ENCODE measurements at places on chromosomes 5 and 9.

GRCh38 chr9:138017200-138017599 is 139.6 kb downstream of the CACNA1B start:
- no peak for DNase-seq

DNA sequence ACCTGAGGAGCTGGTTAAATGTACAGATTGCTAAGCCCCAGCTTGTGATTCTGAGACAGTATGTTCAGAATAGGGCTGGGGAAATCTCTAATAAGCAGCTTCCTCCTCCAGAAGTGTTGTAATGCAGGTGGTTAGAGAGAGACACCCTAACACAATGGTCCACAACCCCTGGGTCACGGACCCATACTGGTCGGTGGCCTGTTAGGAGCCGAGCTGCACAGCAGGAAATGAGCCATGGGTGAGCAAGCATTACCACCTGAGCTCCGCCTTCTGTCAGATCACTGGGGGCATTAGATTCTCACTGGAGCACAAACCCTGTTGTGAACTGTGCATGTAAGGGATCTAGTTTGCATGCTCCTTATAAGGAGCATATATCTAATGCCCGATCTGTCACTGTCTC is 61.8 kb downstream of the SLC36A1 start:
- no peak for DNase-seq

- no peak for DNase-seq
These were observed 117.4 kb downstream of the NPR3 start for GRCh38 chr5:32828492-32828891.

GRCh38 chr9:116027951-116028350 is 125.6 kb upstream of the PAPPA start:
- DNase-seq = no peak

GRCh38 chr5:68406767-68407241 is 191.2 kb downstream of the PIK3R1 start:
- DNase-seq = no peak

DNA sequence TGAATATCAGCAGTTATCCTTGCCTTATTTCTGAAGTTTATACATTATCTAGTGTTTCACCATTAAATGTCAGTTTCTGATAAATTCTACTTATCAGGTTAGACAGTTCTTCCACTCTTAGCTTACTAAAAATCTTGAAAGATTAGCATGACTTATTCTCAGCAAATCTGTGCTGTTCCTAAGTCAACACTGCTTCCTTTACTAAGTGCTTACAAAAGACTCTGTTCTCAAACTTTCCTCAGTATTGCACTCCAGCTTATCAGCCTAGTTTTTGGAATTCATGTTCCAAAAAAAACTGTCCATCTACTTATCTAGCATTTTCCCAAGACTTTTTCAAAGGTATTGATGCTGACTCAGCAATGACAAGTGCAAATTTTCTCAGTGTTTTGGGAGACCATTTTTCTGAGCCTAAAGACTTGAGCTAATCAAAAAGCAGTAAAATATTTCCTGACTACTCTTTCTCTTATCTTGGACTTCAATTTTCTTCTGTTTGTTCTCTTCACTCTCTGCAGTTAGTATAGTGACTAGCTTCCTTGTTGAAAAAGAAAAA is 61.1 kb upstream of the FRRS1L start:
- DNase-seq = no peak

DNA sequence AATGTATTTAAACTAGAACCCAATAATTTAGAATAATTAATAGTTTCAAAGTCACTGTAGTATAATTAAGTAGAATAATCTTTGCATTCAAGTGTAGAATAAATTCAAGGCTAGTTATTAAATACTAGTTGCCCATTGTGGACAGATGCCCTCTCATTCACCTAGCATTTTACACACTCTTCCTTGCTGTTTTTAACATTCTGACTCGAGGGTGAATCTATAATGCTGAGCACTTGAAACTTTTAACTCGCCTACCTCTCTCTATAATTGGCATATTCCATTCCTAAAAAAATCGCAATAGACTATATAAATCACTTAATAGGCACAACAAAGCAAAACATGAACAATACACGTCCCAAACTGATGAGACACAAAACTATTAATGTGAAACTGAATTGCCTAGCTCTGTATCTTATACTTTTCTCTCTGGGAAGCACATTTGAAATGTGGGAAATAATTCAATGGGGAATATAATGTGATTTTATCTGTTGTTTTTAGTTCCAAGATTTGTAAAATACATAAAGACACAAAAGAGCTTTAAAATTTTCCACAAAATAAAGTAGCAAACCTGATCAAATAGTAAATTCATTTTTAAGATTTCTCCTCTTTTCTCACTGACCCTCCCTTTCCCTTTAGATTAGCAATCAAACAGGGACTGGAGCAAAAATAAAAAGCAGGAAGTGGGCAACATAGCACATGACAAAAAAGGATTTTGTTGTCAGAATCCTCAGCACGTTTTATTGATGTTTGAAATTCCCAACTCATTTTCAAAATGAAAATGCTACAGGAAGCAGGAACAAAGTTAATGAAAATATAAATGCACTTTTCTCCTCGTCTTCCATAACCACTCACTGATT is 295.6 kb downstream of the PDE4D start:
- DNase-seq = no peak

- no peak for DNase-seq
These were observed 10.3 kb downstream of the SMC2 start for GRCh38 chr9:104104360-104104759.

DNA sequence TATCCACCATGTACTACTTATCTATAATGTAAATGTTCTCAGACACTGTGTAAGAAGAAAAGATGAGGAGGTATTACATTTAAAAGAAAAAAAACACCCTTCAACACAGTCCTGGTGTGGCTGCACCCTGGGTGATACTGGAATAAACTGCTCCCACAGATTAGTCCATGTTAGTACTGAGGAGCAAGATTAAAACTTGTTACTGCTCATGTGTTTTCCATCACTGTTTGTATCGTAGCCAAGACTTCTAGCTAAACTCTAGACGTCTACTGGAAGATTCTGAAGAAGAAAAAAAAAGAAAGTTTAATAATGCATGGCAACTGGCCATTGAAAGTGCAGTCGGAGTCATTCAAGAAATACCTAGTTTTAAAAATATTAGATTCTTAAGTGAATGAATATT is at the start of gene ASPN:
TSS of gene ASPN (minus strand) at position 178 of the 400 bp plus-strand sequence.
- no peak for DNase-seq

- no peak for DNase-seq
These were observed 120.9 kb downstream of the SSBP2 start for GRCh38 chr5:81629986-81630385.

DNA sequence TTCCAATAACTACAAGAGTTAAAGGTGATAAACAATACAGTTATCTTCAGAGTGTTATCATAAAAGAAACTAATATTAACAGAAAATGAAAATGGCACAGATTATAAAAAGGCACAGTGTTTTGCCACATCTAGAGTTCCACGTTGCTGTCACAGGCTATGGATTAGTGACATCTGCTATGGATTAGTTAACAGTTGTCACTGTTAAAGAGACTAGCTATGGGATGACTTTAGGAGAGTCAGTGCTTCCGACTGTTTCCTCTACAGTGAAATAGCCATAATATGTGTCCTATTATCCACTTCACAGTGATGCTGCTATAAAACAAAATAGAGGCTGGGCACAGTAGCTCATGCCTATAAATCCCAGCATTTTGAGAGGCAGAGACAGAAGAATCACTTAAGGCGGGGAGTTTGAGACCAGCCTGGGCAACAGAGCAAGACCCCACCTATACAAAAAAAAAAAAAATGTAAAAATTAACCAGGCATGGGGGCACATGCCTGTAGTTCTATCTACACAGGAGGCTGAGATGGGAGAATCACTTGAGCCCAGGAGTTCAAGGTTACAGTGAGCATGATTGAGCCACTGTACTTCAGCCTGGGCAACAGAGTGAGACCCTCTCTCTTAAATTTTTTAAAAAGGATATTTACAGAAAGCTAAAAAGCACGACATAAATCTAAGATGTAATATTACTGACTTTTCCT is 19.7 kb downstream of the MAPKAP1 start:
- no peak for DNase-seq

GRCh38 chr5:177356746-177357145 is 978 bp upstream of the RGS14 start:
- no peak for DNase-seq

DNA sequence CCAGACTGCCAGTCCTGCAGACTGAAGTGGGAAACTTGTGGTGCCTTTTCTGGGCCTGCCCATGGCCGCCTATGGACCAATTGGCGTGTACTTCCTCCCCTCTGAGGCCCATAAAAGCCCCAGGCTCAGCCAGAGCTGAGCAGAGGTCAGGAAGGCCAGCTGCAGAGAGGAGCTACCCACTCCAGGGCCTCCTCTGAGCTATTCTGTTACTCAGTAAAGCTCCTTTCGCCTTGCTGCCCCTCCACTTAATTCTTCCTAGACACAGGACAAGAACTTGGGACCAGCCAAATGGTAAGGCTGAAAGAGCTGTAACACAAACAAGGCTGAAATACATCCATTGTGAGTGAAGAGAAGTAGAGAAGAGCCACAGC is 106.4 kb downstream of the C9orf50 start:
- no peak for DNase-seq

GRCh38 chr5:150601491-150602345 is 38.7 kb upstream of the SYNPO start:
- DNase-seq = no peak

DNA sequence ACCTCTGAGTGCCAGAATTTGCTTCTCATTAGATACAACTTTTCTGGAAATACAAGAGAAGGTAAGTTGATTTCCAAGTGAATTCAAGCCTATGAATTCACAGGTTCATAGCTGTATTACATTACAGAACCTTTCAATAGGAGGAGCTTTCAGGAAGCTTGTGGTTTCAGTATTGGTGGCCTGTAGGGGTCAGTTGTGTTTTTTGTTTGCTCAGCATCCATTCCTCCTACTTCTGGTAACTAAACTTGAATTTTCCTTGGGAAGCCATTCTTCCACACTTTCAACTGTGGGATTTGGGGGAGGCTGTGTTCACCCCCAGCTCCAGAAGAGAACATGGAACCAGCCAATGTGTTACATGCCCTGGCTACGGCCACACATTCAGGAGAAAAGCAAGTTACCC is 5.6 kb upstream of the CYSTM1 start:
- no peak for DNase-seq

GRCh38 chr5:78568212-78568611 is 80.4 kb downstream of the LHFPL2 start:
- DNase-seq = no peak

DNA sequence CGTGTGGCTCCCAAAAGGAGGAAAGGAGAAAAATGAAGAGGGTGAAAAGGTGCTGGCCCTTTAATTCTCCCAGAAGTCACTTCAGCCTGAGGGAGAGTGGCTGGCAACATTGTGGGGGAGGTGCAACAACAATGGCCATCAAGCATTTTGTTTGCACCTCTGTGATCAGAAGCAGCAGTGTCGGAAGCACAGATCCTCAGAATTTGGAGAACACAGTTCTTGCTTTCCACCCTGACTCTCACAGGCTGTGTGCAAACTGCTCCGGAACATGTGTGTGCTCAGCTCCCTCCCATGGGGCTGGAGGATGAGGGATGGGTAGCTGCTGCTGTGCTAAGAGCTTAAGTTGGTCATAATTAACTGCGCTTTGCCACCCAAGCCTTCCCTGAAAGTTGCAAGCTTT is 127.1 kb downstream of the DPYSL3 start:
- DNase-seq = no peak

DNA sequence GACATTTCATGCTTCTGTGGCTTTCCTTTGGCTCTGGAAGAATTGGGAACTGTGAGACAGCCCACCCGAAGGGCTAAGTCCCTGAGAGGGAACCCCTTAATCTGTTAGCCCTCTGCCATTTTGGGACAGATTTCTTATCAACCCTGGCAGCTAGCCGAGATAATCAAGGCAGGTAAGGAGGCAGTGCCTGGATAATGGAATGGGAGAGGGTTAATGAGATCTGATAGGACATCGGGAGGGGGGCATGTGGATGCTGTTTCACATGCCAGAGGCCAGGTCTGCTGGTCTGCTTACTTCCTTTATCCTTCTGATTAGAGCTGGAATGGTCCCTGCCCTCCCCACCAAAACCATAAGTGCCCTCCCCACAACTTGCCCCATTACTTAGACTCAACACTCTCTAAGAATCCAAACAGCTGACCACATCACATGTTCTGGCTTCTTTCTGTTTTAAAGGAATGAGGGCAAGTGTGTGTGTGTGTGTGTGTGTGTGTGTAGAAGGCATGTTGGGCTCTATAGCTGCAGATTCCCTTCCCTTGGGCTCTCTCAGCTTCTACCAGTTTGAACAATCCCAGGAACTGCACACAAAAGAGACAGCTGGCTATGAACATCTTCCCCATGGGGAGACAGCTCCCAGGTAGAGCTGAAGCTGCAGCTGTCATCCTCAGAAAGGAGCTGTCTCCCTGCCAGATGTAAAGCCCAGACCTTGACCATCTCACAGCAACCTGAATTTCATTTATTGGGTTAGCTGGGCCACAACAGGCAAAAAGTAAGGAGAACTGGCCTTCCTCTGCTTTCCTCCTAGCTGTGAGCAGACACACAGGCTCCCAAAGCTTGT is 221.3 kb downstream of the PIK3R1 start:
- DNase-seq = no peak

GRCh38 chr9:14270358-14271092 is 43.4 kb downstream of the NFIB start:
- no peak for DNase-seq

GRCh38 chr5:119071561-119071995 is 691 bp downstream of the DMXL1 start:
- DNase-seq = no peak

DNA sequence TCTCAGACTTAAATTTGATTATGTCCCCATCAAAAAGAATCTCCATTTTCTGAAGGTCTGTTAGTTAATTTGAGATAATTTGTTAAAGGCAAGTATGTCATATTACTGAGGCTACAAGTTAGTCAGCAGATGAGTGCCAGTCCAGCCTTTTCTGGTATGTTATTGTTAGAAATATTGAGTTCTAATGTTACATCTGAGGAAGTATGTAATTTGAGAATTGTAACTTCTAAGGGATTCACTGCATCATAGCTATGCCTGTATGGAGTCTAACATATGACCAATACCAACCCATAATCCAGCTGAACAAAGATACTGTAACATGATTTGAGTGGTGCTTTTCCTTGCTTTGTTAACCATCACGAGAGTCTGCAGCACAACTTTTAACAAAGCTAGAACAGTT is 13.9 kb downstream of the SLC23A1 start:
- no peak for DNase-seq

- DNase-seq = no peak
These were observed 75.7 kb upstream of the GLIS3 start for GRCh38 chr9:4375424-4376200.

DNA sequence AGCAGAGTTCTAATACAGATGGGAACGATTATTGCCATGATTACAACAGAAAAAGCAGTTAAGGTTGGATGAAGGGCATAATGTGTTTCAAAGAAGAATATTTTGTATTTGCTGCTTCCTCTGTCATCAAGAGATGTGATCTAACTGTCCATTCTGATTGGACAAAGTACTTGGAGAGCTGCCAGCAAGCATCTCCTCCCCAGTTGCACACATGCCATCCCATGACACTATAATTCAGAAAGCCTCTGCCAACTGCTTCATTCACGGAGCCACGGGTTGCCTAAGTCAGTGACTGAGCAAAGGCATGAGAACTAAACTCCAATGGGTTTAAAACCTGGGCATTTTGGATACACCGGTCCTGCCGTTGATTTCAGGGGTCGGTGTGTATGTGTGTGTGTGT is 253.8 kb downstream of the CRB2 start:
- DNase-seq = no peak
